Muscle of arm (tissue), 14 donors: ENCODE measurements at places on chromosomes 1 and 21. TPM values are rescaled to one million over a fixed set of nuclear protein-coding genes. Genes with fewer than 3 reads are reported as not detected.

DNA sequence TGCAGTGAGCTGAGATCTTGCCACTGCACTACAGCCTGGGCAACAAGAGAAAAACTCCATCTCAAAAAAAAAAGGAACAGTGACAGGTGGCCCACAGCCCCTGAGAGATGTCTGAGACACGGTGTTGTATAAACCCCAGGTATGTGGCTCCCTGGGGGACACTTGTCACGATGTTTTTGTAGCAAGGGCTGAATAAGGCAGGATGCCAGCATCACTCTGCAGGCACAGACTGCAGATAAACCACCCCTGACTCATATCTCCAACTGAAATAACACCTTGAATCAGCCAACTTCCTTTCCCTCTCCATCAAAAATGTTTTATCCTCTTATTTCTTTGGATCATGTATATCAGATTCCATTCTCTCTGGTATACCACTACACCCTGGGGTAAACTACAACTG is 52.5 kb downstream of the NMNAT2 start:
- no peak for DNase-seq

GRCh38 chr1:190067592-190067991 is 410.1 kb downstream of the BRINP3 start:
- DNase-seq: no peak

DNA sequence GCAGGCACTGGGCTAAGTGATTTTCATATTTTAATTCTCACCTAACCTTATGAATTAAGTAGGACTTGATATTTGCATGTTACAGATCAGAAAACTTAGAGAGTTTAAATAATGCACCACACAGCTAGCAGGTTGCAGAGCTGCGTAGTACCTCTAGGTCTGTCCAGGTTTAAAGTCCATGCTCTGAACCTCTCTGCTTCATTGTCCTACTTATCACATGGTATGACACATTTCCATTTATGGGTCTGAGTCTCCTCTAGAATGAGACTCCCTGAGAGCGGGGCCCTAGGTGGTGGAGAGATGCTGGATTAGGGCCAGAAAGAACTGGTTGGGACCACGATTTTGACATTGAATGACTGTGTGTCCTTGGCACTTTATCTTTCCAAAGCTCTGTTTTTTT is 102.5 kb upstream of the USP24 start:
- no peak for DNase-seq

GRCh38 chr1:15218287-15219279 is 28.4 kb upstream of the FHAD1 start:
- DNase-seq: no peak

Gene FNDC10
- polyA plus RNA-seq: 1.4 TPM
